Dorsolateral prefrontal cortex (tissue), 122 donors: ENCODE measurements at places on chromosomes 4 and X. TPM values are rescaled to one million over a fixed set of nuclear protein-coding genes. Genes with fewer than 3 reads are reported as not detected.

TRIM60 gene
- total RNA-seq: not detected

MAGED4 gene
- 39.7 TPM for total RNA-seq

FGB gene
- total RNA-seq: not detected

SLC30A9 gene
- 92.8 TPM for total RNA-seq

HTRA3 gene
- total RNA-seq: 0.41 TPM

RGS12 gene
- total RNA-seq: 113 TPM

TEX11 gene
- not detected for total RNA-seq

COX7B2 gene
- total RNA-seq: not detected
